ENCODE measurements at places on chromosomes 16 and 17. TPM values are rescaled to one million over a fixed set of nuclear protein-coding genes. Genes with fewer than 3 reads are reported as not detected.
A peak's percentile ranks its signal among the peaks of the same experiment; 100 is the strongest.

Gene ITGB3
- 28.5 TPM for total RNA-seq

Gene HBZ
- not detected for total RNA-seq

Gene CNP
- total RNA-seq = 52.0 TPM

Gene SLC47A2
- not detected for total RNA-seq

Gene KIF2B
- total RNA-seq = not detected

Gene CALB2
- 3.3 TPM for total RNA-seq

Gene KCNH4
- total RNA-seq = not detected

Gene CD68
- total RNA-seq = 28.5 TPM

Gene CACNG4
- total RNA-seq = 0.36 TPM

Gene AANAT
- not detected for total RNA-seq

Gene TMEM235
- total RNA-seq = not detected

Gene HP
- 3.6 TPM for total RNA-seq

Gene MAPT
- total RNA-seq = 14.6 TPM

DNA sequence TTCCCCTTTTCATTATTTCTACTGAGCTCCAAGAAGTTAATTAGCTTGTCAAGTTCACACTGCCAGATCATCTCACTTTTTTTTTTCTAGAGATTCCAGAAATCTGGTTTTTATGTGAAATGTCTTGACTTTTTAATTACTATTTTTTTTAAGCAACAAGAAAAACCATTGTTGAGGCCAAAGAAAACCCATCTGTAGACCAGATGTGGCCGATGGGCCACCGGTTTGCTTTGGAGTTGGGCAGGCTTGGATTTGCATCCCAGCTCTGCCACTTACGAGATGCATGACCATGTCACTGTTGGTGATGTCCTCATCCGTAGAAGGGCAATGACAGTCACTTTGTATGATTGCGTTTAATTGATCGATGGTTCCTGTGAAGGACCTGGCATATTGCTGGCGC lies 34.2 kb upstream of the MRTFB start:
- no peak overlapping the region for H3K4me3 ChIP-seq
- DNase-seq = no peak
- H3K27ac ChIP-seq = no peak overlapping the region
- no peaks in the 10 kb centered on the region for H3K27me3 ChIP-seq

DNA sequence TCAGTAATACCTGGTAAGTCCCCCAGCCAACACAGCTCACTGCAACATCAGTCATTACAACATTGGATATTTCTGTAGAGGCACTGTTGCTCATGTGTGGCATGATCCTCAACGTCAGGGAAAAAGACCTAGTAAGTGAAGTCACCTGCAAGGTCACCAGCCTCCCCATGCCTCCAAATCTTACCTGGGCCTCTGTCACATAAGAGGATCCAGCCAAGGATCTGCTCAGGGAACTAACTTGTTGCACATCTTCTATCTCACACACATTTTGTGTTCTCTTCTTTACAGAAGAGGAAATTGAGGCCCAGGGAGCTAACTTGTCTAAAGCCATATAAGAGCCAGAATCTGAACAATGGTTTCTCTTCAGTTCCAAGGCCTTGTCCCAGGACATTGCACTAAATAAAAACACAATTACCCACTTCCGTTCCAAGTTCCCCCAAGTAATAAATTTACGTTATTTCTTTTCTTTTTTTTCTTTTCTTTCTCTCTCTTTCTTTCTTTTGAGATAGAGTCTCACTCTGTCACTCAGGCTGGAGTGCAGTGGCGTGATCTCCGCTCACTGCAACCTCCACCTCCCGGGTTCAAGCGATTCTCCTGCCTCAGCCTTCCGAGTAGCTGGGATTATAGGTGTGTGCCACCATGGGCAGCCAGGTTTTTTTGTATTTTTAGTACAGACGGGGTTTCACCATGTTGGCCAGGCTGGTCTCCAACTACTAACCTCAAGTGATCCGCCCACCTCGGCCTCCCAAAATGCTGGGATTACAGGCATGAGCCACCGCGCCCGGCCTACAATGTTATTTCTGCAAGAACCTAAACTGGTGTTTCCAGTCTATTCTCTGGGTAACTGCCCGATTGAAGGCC lies 1.3 kb downstream of the SHMT1 start:
- H3K4me1 ChIP-seq = peaks cover 18% of the 10 kb centered on the region
- DNase-seq = no peak

DNA sequence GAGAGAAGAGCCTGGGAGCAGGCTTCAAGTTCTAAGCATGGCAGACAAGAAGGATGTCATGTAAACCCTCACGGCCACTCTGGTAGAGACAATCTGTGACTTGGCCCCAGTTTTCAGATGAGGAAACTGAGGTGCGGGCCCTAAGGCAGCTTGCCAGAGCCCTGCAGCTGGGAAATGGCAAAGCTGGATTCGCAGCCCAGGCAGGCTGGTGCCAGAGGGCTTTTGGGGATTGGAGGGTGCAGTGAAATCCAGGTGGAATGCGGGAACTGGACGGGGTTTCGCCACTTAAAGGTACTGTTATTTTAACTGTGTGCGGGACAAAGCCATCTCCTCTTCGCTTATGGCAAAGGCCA lies 477 bp upstream of the OSGIN1 start:
- no peaks in the 10 kb centered on the region for H3K27me3 ChIP-seq
- no peaks in the 10 kb centered on the region for H3K36me3 ChIP-seq
- no peak overlapping the region for H3K4me3 ChIP-seq
- peak overlapping the region; percentile 90 for H3K27ac ChIP-seq

GRCh38 chr16:27221576-27222248 lies 18.4 kb downstream of the KDM8 start:
- DNase-seq = no peak
- H3K27ac ChIP-seq = peak overlapping the region; percentile 77
- peaks cover 29% of the 10 kb centered on the region for H3K36me3 ChIP-seq
- H3K4me1 ChIP-seq = peaks cover 20% of the 10 kb centered on the region
- H3K4me3 ChIP-seq = no peak overlapping the region
- no peaks in the 10 kb centered on the region for H3K27me3 ChIP-seq

- H3K27ac ChIP-seq = peak overlapping the region; percentile 89
- H3K4me1 ChIP-seq = no peaks in the 10 kb centered on the region
- peaks cover 35% of the 10 kb centered on the region for H3K36me3 ChIP-seq
- no peaks in the 10 kb centered on the region for H3K27me3 ChIP-seq
- H3K4me3 ChIP-seq = peak overlapping the region; percentile 93
Observed at GRCh38 chr17:80219013-80219762, 945 bp downstream of the SGSH start.

GRCh38 chr16:74738113-74738541 lies 36.5 kb downstream of the FA2H start:
- H3K4me3 ChIP-seq = no peak overlapping the region
- no peak for DNase-seq
- H3K27me3 ChIP-seq = peaks cover 13% of the 10 kb centered on the region
- H3K4me1 ChIP-seq = peaks cover 18% of the 10 kb centered on the region
- H3K36me3 ChIP-seq = no peaks in the 10 kb centered on the region

DNA sequence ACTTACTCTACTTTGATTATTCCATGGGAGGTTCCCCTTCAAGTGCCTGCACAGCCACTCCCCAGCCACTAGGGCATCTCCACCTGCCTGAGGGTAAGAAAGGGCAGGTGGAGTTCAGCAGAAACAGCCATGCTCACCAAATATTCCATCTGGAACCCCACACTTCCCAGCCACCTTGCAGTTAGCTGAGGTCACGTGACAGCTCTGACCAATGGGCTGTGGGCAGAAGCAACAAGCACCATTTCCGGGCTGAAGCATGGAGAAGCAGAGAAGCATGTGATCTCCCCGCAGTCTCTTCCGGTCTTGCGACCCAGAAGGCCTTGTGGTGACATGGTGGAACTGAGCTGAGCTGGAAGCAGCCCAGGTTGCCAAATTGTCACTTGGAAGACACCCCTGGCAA lies 108.6 kb downstream of the CCT6B start:
- no peaks in the 10 kb centered on the region for H3K27me3 ChIP-seq
- no peaks in the 10 kb centered on the region for H3K36me3 ChIP-seq
- no peak overlapping the region for H3K4me3 ChIP-seq
- no peak overlapping the region for H3K27ac ChIP-seq

- H3K27me3 ChIP-seq = peaks cover 37% of the 10 kb centered on the region
- peaks cover 23% of the 10 kb centered on the region for H3K4me1 ChIP-seq
- H3K4me3 ChIP-seq = no peak overlapping the region
- no peaks in the 10 kb centered on the region for H3K36me3 ChIP-seq
Observed at GRCh38 chr17:79187186-79187585, 112.6 kb downstream of the ENGASE start.

- no peaks in the 10 kb centered on the region for H3K27me3 ChIP-seq
- no peaks in the 10 kb centered on the region for H3K4me1 ChIP-seq
- H3K4me3 ChIP-seq = no peak overlapping the region
- H3K27ac ChIP-seq = no peak overlapping the region
- DNase-seq = no peak
Observed at GRCh38 chr16:60682219-60682618, 1354.0 kb downstream of the CDH8 start.

- H3K27me3 ChIP-seq = no peaks in the 10 kb centered on the region
- H3K27ac ChIP-seq = no peak overlapping the region
- H3K4me1 ChIP-seq = no peaks in the 10 kb centered on the region
- no peak for DNase-seq
- no peaks in the 10 kb centered on the region for H3K36me3 ChIP-seq
Observed at GRCh38 chr17:2309338-2310154, 5.8 kb downstream of the SRR start.

All from sigmoid colon (tissue), 7 donors.